NCI-H1694 (cell line): ENCODE measurements at places on chromosomes 5 and 9.

DNA sequence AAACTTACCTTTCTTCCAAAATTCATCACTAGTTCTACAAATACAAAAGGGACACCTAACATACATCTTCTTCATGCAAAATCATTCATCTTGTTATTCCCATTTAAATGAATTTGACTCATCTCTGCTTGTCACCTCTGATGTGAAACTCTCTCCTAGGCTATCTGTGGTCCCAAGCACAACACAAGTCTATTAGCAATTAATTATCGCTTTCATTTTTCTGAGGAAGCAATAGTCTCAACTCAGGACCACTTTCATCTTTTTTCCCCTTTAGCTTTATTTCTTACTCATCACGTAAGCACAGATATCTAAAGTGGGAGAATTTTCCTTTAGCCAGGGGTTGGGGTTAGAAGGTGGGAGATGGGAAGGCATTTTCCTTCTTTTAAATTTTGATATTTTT, 131.9 kb downstream of the ST8SIA4 start:
- DNase-seq, result no peak

DNA sequence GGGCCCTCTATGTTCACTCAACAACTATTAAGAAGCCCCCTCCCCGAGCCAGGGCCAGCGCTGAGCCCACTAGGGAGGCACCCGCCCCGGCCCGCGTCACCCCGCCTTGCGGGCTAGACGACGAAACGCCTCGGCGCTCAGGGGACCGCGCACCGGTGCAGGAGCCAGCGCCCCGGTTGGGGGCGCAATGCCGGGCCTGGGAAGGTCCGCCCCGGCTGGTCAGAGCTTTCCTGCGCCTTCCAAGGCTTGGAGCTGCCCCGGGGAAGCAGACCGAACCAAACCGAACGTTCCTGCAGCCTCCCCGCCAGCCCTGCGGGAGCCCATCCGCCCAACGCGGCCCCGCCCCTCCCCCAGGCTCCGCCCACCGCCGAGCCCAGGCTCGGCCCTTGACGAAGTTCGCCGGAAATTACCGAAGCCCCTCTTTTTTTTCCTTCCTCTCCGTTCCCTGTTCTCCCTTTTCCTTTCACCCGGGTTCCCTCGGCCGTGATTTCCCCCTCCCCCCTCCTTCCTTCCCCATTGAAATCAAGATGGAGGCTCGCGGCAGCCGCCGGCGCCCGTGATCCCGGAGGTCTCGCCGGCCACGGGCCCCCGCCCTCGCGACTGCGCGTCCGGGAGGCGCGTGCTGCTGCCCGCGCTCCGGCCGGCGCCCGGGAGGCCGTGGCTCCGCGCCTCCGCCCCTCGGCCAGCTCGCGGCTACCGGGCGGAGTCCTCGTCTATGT, at the start of gene TRIO:
TSS of gene TRIO (plus strand) at position 516 of the 719 bp plus-strand sequence. CDS start 384 bp downstream, outside the sequence.
- peak; percentile 92 for DNase-seq

DNA sequence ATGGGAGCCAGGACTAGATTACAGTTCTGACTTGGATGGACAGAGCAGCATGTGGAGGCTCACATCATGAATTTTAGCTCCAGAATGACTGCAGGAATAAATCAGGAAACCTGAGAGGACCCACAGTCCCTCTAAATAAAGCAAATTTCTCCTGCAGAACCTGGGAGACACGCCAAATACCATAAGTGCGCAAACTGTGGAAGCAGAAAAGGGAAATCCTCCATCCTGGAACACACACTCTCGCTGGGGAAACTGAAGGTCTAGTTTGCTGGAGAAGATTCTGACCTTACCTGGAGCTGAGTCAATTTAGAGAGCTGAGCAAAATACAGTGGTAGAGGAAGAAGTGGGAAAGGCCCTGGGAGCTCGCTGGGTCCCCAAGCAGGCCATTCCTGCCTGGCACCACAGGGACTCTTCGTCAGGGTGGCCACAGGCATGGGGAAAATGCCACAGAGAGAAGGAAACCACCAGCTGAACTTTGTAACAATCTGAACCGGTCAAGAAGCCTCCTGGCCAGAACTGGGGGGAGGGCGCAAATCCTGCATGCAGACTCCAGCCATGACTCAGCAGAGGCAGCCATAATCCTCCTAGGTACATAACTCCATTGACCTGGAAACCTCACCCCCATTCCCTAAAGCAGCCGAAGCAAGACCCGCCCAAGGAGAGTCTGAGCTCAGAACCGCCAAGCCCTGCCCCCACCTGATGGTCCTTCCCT, 390.9 kb downstream of the LRRC70 start:
- no peak for DNase-seq

DNA sequence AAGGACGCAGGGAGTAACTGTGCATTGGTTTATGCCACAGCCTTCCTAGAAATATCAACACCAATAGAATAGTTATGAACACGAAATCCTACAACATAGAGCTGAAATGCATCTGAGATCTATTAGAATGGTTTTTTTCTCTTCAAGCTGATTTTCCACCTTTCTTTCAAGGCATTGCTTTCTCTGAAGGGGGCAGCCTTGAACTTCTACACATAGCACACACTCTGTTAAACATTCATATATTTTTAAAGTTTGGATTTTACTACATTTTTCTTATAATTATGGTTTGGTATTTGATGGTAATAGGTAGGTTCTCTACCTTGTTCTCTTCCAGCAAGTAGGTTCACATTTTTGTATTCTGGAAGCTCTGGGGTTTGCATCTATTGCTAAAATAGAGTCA, 661.8 kb downstream of the SEMA5A start:
- no peak for DNase-seq

GRCh38 chr5:173989432-173990082, 587 bp downstream of the C5orf47 start:
- no peak for DNase-seq

DNA sequence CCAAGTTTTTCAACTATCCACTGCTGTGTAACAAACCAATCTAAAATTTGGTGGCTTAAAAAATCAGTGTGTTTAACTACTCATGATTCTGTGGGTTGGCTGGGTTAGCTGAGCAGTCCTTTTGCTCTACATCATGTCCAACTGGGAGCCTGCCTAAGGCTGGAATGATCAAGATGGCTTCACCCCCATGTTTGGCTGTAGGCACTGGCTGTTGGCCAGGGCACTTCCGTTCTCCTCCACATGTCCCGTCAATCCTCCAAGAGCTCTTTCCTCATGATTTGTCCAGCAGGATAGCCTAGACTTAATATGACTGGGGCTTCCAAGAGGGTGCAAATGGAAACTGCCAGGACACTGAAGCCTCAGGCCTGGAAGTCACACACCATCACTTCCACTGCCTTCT, 17.0 kb upstream of the TSSK1B start:
- DNase-seq, result no peak

GRCh38 chr5:43362725-43363435, 49.3 kb downstream of the CCL28 start:
- DNase-seq, result no peak

- no peak for DNase-seq
Observed at GRCh38 chr5:168793841-168794837, 215.0 kb upstream of the PANK3 start.
